ENCODE measurements at places on chromosomes 11 and 22.

DNA sequence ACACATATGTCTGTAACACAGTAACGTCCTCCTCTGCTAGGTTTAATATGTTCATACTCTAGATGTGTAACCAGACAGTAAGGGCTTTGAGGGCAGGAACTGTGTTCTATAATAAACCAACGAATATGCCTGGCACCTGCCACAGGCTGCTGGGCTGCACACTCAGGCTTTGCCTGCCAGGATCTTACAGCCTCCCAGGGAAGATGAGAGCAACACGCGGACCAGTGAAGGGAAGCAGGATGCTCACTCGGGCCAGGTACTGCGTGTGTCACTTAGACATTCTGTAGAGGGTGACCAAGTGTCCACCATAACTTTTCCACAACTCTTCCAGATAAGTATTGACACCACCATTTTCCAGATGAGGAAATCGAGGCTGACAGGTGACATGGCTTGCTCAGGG lies 21.7 kb upstream of the BAIAP2L2 start:
- DNase-seq, result no peak

- DNase-seq, result no peak
Observed at GRCh38 chr11:16217631-16218030, 138.7 kb downstream of the SOX6 start.

DNA sequence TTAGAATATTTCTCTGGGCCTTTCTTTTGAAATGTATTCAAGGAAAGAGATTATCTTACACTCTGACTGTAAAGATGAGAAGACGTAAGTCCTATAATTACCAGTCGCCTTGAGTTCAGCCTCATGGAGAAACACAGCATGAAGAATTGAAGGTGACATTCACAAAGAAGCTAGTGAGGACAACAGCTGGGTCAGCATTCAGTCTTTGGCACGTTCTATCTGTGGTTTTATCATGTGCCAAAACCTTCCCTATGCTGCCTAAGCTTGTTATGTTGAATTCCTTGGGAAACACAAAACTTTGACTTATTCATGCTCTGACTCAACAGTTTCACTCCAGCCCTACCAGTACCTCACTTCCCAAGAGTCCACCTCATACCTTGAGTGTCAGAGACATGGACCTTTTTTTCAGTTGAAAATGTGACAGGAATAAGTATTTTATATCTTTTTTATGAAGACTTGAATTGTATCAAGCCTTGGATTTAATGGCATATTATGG lies 198.8 kb upstream of the KIRREL3 start:
- no peak for DNase-seq

GRCh38 chr11:113574586-113574985 lies 99.4 kb upstream of the DRD2 start:
- no peak for DNase-seq

DNA sequence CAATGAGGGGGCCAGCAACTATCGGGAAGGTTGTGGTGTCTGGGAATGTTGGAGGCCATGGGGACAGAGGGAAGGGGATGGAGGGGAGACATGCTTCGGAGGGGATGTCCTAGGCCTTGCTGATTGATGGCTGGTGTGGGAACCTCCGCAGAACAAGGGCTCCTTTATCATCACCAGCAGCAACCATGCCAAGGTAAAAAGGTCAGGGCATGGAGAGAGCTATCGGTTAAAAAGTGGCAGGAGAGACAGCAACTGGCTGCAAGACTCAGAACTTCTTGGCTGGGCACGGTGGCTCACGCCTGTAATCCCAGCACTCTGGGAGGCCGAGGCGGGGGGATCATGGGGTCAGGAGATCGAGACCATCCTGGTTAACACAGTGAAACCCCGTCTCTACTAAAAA lies 3.0 kb downstream of the GSTT4 start:
- no peak for DNase-seq

DNA sequence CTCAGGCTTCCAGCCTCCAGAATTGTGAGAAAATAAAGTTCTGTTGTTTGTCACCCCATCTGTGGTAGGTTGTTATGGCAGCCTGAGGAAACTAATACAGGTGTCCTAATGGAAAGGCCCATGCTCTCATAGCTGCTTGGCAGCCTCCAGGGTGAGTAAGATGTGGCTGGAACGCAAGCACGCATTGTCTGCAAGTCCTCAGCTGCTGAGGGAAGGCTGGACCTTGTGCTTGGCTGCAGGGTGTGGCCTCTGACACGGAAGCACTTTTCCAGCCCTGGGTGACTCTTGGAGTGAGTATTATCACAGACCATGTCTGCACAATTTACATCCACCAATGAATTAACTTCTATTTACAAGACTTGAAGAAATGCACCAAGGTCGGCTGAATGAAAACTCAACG lies 44.4 kb upstream of the BARX2 start:
- DNase-seq, result no peak

GRCh38 chr11:107050121-107050520 lies 31.8 kb upstream of the GUCY1A2 start:
- no peak for DNase-seq

DNA sequence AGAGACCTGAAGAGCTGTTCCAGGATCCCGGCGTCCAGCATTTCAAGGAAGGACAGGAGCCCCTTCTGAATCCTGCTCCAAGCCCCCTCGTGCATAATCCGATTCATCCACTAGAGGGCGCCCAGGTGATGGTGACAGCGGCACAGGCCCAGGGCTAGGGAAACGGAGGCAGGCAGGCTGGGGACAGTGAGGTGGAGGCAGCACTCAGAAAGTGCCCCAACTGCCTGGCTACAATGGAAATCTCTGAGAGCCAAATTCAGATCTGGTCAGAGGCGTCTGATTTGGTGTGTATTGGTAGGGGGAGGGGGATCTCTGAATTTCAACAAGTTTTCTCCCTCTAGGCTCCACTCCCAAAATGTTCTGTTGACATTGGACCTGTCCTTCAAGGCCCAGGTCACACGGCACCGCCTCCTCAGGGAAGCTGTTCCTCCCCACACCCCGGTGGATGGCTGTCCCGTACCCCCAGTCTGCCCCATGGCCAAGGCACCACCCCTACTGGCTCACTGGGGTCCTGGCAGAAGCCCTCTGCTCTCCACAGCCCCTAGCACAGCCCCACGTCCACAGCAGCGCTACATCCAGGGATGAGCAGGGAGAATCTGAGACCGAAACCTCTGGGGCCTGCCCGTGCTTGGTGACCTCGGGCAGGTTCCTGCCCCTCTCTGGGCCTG lies 142.9 kb downstream of the CRYBB2 start:
- DNase-seq, result peak; percentile 30

DNA sequence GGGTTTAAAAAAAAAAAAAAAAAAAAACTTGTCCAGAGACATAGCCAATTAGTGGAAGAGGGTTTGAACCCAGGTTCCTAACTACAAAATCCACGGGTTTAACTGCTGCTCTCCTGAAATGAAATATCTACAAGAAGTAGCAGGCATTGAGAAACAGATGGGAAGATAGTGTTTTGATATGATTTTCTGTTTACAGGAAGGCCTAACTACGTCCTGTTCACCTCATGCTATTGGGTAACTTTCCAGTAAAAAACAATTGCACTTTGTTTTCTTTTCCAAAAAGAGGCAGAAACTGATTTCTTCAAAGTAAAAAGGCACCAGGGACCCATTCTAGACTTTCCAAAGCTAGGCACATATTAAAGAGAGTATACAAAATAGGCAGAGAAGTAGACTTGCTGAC lies 5.9 kb upstream of the C11orf91 start:
- DNase-seq, result no peak

DNA sequence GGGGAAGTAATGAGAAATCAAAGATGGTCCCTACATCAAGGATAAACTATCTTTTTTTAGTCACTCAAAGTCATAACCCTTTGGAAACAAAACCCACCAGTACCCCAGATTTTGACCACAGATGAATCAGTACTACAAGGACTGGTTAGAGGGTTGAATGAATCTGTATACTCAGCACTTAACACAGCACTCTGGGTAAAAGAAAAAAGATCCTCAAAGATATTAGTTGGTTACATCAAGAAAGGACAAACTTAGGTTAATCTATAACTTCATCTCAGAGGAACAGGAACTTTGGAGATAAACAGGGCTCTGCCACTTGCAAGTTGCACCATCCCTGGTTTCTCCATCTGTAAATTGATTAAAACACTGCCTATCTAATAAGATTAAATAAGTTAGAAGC lies 18.8 kb downstream of the SC5D start:
- DNase-seq, result no peak

DNA sequence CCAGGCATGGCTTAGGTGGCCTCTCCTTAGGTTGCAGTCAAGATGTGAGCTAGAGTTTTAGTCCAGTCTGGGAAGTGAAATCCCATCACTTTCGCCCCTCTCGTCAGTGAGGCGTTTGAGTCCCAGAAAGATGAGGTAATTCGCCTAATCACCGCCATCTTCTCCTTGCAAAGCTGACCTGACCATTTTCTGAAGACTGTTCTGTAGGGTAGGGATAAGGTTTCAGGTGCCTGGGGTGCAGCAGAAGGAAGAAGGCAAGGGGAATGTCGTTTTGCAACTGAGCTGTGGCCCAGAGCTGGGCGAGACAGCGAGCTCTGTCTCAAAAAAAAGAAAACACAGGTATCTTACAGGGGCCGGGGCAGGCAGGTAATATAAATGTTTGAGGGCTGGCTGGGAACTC lies 61.7 kb upstream of the CECR2 start:
- no peak for DNase-seq

- no peak for DNase-seq
Observed at GRCh38 chr11:10351765-10352641, 47.1 kb downstream of the ADM start.

DNA sequence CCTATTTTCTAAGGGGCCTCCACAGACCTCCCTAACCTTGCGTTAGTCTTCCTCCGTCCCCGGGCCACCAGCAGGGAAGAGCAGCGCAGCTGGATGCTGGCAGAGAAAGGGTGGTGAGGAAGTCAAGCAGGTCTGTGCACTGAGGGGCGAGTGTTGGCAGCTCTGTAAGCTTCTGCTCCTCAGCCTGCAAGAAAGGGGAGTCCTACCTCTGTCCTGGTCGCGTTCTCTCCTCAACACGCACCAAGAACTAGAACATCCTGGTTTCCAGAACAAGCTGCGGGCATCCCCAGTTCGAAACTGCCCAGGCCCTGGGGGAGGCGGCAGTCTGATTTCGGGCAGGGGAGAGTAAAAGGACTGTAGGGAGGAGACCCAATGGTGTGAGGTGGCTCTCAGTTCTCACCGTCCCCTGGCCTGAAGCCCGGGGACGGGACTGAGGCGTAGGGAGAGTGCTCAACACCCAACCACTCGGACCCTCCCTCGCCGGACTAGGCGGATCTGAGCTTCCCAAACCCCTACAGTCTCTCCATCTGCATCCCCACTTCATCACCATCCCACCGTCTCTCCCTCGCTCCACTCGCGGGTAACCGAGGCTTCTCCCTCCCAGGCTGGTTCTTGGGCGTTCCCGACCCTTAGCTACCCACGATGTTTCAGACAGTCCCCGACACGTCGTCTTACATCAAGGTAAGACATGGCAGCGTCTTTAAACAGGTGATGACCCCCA lies 7.7 kb upstream of the FLI1 start:
- DNase-seq, result no peak

DNA sequence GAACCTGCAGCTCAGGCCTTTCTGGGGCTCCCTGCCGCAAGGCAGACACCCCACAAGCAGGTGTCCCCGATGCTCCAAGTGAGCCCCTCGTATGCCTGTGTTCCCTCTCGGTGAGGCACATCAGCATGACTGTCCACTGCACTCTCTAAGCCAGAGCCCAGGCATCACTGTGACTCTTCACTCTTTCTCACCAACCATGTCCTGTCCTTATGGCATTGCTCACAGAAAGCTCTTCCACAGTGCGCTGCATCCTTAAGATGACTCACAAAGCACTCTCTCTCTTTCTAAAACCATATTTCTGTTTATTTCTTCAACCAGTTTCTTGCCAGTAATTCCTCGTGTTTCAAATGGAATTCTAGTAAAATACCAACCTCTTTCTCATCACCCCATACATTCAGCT lies 18.1 kb downstream of the GAB4 start:
- no peak for DNase-seq

DNA sequence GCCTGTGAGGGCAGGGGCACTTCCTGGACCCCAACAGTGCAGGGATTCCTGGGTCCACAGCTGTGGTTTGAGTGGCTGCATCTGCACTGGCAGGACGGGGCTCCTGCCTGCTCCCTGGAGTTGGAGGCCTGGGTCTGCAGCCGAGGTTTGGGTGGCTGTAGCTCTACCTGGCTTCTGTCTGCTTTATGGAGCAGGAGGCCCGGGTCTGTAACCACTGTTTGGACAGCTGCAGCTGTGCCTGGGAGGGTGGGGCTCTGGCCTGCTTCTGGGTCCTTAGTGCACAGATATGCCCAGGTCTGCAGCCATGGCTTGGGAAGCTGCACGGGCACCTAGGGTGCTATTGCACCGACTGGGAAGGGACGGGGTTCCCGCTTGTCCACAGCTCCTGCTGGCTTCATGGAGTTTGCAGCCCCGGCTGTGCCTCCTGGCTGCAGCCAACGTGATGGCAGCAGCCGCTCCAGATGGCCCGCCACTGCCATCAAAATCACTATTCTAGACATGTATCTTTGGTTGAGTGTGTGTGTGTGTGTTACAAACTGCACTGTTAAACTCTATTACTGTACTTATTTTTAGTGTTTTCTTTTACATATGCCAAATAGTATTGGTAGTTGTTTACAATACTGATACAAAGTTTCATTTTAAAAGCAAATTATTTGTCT lies 412.3 kb upstream of the KIRREL3 start:
- no peak for DNase-seq

- no peak for DNase-seq
Observed at GRCh38 chr11:12232817-12233601, 122.6 kb downstream of the MICAL2 start.

DNA sequence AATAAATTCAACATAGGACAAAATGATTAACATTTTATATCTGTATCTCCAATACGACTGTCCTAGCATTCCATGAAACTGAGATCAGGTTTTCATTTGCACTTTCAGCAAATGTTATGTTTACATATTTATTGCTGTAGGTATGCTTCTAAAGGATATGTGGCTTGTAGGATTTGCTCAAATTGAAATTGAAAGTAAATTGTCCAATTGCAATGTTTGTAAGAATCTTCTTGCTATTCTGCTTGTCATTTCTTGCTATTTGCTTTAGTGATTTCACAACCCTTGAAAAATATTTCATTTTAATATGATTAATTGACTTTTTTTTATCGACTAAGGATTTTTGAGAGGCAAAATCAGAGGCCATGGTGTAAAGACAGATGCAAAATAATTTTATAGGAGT lies 904.2 kb upstream of the RAG2 start:
- DNase-seq, result no peak

- DNase-seq, result no peak
Observed at GRCh38 chr22:41766476-41766875, 34.0 kb upstream of the CCDC134 start.

- no peak for DNase-seq
Observed at GRCh38 chr11:20926799-20927540, 257.6 kb downstream of the NELL1 start.

DNA sequence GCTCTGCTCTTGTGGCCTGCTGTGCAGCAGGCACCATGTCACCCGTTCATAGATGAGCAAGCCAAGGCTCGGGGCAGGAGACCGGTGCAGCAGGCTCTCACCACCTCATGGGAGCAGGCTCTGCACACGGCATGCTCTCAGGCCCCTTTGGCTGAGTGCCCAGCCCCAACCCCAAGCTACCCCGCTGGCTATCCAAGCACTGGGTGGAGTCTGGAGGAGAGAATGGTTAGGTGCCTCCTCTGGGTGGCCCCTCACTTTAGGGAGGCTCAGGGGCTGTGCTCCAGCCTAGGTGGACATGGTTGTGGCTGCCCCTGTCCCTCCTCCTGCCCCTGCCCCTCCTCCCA lies 199.9 kb downstream of the IGLL1 start:
- DNase-seq, result no peak

Data from central memory CD8-positive, alpha-beta T cell (primary cell).